ENCODE measurements at places on chromosomes 5 and 9.

GRCh38 chr9:92299116-92299515 is 5.6 kb upstream of the IARS1 start:
- DNase-seq: no peak

DNA sequence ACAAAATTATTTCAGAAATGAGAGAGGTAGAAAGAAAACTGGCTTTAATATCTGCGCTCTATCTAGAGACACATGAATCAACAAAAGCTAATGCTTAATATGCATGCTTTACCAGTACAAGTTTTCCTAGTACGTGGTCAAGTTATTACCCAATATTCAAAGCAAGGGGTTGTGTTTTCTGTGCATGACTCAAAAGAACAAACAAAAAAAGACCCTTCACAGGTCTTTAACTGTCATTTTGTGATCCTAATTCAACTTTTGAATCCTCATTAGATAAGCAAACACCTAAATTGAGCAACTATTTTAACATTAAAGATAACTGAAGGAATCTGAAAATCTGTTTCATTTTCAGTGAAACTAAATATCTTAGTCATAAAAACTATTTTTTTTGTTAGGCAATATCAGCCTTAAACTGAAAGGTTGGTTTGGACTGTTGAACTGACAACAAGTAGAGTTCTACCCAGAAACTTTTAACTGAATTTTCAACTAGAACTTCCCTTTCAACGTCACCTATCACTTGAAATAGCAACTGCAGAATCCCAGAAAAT is 12.5 kb downstream of the ST8SIA4 start:
- DNase-seq: no peak

DNA sequence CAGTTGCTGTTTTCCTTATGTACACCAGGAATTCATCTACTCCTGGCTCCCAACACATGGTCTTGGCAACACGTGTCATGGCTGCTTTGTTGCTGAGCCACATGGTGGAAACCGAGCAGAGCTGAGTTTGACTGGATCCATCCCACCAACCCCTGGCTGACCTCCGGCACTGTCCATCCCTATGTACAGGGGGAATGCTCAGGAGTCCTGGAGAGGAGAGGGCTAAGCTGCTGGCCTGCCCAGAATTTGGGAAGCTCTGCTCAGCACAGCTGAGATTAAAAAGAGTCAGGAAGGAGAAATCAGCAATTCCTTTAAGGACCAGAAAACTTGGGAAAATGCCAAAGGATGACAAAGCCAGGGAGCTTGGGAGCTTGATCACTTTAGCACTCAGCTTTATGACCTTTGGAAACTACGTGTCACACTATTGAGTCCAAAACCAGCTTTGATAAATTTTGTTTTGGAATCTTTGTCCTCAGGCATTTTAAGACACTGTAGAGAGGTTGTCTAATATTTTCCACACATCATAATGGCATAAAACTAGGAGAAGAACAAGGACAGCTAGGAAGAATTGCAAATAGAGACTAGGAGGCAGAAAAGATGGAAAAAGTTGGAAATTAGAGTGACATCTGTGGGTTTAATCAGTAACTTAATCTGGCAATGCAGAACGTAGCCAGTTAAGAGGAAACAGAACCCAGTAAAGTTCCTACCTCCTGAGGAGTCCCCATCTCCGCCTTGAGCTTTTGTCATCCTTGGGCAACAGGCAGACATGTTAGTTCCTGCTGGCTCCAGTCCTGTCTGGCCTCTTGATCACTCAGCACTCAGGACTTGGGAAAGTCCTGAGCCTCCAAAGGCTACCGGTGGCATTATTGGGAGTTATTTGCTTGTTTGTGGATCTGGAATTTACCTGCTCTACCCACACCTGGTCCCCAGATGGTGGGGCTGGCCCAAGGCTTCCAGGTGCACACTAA is 62.5 kb upstream of the PLPP1 start:
- no peak for DNase-seq

DNA sequence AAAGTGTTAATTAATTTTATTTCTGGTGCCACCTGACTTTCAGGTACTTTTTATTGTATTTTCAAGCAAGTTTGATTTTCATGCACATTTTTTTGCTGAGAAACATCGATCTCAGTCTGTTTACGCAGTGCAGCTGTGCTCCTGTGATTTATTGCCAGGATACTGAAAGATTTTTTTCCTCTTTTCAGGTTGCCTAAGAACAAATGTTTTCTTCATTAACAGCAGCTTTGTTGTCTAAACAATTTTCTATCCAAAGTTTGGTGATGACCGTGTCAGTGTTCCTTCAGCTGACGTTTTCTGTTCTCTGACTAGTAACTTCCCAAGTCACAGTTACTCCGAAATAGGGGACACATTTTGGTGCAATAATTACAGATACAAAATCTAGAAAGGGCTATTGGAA is 78.1 kb downstream of the VCAN start:
- DNase-seq: no peak

DNA sequence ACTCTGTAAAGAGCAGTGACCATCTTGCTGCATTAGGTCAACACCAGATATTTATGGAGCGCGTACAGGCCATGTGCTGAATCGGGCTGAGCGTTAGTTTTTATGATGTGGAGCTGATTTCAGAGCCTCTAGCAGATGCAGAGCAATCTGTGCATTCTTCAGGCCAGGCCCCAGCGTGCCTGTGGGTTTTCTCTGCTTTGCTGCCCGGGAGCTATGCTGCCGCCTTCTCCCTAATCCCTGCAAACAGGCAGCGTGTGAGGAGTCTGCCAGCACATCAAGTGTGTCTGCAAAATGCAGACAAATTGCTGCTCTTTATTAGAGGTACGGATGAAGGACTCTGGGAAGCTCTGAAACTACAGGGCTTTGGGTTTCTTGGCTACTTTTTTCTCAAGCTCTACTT is 170.0 kb downstream of the NTRK2 start:
- no peak for DNase-seq

DNA sequence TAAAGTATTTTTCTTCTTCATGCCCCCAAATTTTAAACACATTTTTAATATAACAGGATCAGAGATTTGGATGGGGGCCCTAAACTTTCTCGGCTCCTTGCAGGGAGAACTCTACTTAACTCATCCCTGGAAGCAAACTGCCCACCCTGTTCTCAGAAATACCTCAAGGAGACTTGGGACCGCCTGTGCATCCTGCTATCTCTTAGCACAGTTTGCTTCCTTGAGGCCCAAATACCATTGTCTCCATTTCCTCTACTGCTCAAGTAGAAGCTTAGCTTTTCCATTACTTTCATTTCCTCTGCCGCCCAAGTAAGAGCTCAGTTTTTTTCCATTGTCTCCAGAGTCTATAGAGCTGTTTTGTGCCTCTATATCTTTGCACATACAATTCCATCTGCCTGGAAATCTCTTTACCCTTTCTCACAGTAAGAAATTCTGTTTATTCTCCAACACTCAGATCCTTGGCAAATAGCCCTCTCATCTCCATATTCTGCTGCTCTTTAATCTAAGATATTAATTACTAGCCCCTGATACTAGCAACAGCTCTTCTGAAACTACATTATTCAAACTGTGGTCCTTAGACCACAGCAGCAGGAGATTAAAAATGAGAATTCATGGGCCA is 137.8 kb downstream of the CEMIP2 start:
- no peak for DNase-seq

DNA sequence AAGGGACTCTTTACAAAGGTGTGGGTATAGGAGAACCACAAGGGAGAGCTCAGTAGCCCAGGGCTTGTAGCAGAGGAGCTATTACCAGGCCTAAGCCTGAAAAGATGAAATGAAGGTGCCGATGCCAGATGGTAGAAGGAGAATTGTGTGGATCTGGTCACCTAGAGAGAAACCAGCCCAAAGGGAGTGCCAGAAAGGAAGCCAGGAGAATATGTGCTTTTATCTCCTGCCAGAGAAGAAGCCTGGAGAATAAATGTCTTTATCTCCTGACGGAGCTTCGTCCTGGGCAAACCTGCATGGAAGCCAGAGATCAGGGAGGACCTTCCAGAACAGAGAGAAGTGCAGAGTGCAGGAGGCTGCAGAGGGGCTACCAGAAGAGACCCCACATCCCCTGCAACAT is 142.6 kb downstream of the MED10 start:
- DNase-seq: no peak

GRCh38 chr5:3593771-3594509 is 1.7 kb upstream of the IRX1 start:
- DNase-seq: no peak

GRCh38 chr5:36383942-36384341 is 82.2 kb upstream of the RANBP3L start:
- no peak for DNase-seq

DNA sequence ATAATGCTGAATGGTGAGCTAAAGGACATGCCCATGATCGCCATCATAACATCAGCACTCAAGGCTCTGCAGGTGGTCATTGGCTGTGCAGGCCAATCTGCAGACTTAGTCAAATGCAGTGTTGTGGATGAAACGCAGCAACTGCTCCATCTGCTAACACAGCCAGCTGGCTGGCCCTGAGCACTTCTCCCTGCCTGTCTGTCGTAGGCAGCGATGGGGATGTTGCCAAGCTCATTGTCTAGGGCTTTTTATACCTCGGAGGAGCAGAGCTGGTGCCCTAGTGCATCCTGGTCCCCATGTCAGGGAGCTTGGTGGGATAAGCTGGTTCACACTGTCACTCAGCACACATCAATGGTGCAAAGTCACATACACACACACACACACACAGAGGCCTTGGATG is 189.4 kb downstream of the TENT4A start:
- no peak for DNase-seq

DNA sequence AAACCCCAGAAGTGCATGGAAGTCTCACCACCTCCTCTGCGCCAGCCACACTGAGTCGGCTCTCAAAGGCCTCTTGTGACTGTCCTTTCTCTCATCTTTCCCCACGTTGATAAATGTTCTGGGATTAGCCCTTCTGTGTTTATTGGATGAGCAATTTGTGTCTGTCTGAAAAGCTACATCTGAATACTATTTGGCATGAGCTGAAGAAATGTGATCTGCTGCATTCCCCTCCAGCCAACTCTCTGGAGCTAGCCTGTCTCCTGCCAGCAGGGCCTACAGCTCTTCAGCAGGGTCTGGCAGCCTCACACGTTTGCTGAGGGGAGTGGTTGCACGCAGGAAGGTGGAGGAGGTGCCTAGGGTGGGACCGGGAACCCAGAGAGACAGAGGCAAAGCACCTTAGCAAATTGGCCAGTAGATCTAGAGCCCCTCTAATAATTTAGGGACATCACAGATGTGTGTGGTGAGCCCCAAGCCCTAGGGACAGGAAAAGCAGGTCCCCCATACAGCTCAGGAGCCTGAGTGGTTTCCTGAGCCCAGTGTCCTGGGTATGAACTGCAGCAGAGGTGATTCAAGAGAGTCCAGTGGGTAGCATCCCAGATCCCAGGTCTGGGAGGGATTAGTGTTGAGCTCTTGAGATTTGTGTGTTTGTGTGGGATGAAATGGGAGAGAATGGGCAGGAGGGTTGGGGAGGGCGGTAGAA is 20.5 kb upstream of the B4GALT1 start:
- DNase-seq: no peak

- DNase-seq: no peak
These were observed 38.9 kb upstream of the FAM174A start for GRCh38 chr5:100496296-100496695.

GRCh38 chr5:167853421-167853820 is 438.0 kb upstream of the WWC1 start:
- DNase-seq: no peak

GRCh38 chr5:854966-855743 is 4.4 kb upstream of the ZDHHC11 start:
- DNase-seq: no peak

- no peak for DNase-seq
These were observed 83.5 kb upstream of the RIOK2 start for GRCh38 chr5:97266576-97266975.

GRCh38 chr5:149982505-149982904 is 17.9 kb downstream of the TIGD6 start:
- no peak for DNase-seq

DNA sequence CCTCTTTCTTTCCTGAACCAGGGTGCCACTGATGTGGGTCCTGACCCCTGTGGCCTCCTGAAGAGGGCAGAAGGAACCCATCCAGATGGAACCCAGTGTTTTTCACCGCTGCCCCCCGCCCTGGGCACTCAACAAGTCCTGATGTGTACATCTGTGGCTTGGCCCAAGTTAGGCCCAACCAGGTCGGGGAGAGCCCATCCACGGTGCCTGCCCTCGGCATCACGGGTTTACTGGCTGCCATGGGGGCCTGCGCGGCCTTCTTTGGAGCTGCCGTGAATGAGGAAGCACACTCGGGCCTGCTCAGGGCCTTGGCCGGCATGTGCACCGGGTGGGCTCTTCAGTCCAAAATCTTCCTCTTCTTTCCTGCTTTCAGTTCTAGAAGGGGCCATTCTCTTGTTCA is 5.8 kb downstream of the ECSCR start:
- no peak for DNase-seq

- DNase-seq: no peak
These were observed 5.7 kb upstream of the EBF1 start for GRCh38 chr5:159105145-159106053.

- DNase-seq: no peak
These were observed 38.1 kb downstream of the FAM240B start for GRCh38 chr9:38681747-38682227.

- no peak for DNase-seq
These were observed 1.8 kb upstream of the LRRC14B start for GRCh38 chr5:189486-189885.

DNA sequence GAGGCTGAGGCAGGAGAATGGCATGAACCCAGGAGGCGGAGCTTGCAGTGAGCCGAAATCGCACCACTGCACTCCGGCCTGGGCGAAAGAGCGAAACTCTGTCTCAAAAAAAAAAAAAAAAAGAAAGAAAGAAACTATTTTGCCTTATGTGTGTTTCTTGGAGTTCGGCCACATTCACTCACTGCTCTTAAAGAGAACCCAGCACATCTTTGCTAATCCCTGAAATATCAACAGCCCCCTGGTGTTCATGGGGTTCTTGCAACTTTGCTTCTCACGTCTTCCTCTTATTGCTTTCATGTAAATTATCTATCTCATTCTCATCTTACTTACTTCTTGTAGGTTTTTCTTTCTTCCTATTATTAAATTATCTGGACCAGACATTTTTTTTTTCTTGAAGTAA is 126.3 kb upstream of the ASTN2 start:
- DNase-seq: no peak

- DNase-seq: no peak
These were observed 118.6 kb downstream of the UNC13B start for GRCh38 chr9:35280399-35280798.

- DNase-seq: no peak
These were observed 6.8 kb upstream of the NTNG2 start for GRCh38 chr9:132154863-132155567.

- DNase-seq: no peak
These were observed 55.6 kb downstream of the ATPSCKMT start for GRCh38 chr5:10194083-10194482.

DNA sequence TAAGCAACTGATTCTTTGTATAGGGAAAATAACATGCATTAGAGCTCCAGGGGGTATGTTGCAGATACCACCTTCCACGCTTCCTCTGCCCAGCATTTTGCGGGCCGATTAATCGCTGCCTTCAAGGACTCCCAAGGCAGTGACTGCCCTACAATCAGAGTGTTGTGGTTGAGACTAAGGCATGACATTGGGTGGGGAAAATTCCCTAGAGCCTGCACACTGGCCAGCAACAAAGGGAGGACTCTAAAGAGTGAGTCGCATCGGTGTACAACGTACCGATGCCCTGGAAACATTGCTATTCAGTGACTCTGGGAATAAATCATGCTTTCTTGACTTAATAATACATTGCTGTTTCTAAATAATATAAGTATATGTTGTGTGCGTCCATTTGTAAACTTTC is 119.7 kb downstream of the ZNF462 start:
- no peak for DNase-seq

Measured in cortex of kidney (tissue), 1 donor.